ENCODE measurements at places on chromosomes 5 and 9.
A peak's percentile ranks its signal among the peaks of the same experiment; 100 is the strongest.

- peak; percentile 43 for DNase-seq
Measured at GRCh38 chr9:26789959-26790358, 102.6 kb downstream of the CAAP1 start.

- DNase-seq: no peak
Measured at GRCh38 chr9:16143310-16143709, 590.5 kb downstream of the CCDC171 start.

GRCh38 chr5:97847920-97848631, 665.0 kb upstream of the RIOK2 start:
- DNase-seq: no peak

DNA sequence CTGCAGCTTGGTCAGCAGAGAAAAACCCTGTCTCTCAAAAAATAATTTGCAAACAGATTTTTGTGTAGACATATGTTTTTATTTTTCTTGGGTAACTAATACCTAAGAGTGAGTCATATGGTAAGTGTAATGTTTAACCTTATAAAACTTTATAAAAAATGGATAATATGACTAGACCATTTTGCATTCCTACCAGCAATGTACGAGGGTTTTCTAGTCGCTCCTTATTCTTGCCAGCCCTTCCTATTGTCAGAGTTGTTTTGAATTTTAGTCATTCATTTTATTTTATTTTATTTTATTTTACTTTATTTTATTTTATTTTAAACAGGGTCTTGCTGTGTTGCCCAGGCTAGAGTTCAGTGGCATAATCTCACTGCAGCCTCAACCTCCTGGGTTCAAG, 37.8 kb downstream of the RABGAP1 start:
- DNase-seq: no peak

- peak; percentile 20 for DNase-seq
Measured at GRCh38 chr5:119578937-119579336, 50.4 kb upstream of the FAM170A start.

DNA sequence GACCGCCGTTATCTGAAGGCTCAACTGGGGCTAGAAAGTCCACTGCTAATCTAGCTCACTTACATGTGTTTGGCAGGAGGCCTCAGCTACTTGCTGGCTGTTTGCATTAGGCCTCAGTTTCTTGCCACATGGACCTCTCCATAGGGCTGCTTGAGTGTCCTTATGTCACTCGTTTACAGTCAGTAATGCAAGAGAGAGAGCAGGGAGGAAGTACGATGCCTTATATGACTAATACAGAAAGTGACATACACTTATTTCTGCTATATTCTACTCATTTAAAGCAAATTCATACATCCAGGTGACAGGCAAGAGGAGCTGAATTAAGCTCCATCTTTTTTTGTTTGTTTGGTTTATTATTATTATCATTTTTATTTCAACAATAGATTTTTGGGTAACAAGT, 179.6 kb downstream of the LURAP1L start:
- DNase-seq: no peak

DNA sequence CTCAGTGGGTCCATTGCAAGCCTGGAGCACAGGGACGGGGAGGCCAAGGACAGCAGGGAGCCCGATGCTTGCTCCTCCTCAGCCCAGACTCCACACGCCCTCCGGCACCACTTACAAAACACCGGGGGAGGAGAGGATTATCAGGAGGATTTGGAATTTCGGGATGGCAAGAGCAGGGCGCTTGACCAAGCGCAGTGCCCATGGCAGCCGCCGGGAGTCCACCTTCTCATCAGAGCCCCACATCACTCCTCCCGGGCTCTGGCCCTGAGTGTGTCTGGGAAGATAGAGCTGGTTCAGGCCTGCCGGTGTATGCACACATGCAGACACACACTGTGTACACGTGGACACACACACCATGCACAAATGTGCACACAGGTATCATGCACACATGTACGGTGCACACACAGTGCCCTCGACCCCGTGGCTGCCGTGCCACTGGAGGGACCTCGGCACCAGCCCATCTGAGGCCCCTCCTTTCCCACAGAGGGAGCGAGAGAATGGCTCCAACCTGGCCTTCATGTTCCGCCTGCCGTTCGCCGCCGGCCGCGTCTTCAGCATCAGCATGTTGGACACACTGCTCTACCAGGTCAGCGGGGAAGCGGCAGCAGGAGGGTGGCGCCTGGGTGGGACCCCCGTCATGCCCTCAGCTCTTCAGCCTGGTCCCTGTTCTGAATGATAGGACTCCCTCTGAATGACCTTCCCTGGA, 81.7 kb downstream of the KCNT1 start:
- no peak for DNase-seq

DNA sequence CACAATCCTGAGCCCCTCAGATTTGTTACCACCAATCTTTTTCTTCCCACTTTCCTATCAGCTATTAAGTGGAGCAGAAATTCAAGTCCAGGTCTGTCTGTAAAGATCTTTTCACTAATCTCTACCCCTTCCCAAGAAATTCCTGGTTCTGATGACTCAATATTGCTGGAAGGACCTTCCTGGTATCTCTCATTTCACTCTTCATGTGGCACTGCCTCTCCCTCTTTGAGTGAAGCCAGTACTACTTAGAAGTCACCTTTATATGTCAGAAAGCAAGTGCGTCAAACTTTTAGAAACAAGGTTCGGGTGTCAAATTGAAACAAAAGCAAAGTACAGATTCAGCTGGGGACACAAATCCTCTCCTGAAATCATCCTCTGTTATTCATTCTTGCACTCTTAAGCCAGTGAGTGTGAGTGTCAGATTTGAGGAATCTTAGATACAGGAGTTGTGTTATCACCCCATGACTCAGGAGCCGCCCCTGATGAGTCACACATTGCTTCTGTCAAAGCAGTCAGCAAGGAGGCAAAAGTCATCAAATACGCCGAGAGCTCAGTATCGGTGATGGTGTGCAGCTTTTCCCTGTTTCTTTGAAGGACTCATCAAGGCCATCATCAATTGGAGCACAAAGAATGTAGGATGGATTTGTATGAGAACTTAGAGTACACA, 313.0 kb downstream of the CETN3 start:
- DNase-seq: peak; percentile 65

- peak; percentile 90 for DNase-seq
Measured at GRCh38 chr9:136686794-136687711, at the start of gene AGPAT2. TSS of gene AGPAT2 (minus strand) at chr9:136687457. CDS start at chr9:136687357, 100 bp downstream.

- DNase-seq: no peak
Measured at GRCh38 chr9:134710901-134711300, 69.3 kb downstream of the COL5A1 start.

DNA sequence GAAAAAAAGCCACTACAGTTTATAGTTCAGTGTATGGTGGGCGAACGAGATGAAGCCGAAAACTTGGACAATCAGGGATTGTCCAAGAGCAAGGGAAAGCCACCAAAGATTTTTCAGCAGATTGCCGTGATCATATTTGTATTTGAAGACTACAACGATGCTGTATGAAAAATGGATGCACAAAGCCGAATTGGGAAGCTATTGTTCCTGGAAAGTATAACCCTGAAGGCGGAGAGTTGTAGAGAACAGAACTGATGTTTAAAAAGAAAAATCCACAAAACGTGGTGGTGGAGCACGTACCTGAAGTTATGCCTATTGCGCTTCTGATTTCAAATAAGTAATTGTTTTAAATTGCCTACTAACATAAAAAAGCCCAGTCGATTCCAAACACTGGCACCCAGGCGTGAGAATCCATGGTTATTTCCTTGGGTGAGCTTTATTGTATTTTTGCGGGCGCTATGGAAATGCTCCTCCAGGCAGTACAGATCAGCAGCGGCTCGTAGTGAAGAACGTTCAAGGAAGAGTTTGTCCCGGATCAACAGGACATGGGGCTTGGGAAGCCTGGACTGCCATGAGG, 772 bp upstream of the TARS1 start:
- peak; percentile 8 for DNase-seq

DNA sequence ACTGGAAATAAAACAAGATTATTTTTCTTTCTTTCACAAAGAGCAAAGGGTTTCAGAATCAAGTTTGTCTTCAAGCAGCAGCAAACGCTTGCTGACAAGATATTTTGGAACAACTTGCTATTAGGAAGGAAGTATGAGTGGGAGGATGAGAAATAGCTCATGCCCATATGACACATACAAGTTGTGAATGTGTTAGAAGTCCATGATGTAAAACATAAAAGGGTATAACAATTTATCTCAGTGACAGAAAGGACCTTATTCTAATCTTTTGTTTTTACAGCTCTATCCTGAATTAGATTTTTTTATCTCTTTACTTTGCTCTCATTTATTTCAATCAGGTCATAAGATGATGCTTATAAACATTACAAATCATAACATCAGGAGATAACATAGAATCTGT, 516.6 kb upstream of the MEF2C start:
- no peak for DNase-seq

DNA sequence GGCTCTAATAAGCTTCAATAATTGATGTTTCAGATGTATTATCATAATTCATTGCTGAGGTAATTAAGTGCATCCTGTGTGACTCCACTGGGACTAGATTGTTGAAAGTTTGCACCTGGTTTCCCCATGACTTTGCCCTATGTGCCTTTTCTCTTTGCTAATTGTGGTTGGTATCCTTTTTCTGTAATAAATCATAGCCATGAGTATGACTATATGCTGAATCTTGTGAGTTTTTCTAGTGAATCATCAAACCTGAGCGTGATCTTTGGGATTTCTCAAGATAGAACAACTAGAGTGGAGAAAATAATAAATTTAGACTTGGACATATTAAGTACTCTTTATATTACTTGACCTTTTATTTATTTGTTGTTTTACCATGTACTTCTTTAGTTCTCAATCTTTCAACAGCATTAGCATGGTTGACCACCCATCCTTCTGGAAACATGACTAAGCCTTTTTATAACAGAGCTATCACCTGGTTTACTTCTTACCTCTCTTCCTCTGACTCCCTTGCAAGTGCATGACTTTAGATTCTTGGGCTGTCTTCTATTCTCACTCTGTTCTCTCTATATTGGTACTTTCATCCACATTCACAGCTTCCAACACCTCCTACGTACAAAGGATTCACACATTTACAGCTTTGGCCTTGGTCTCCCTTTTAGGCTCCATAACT, 239.6 kb upstream of the TAS2R1 start:
- peak; percentile 12 for DNase-seq

DNA sequence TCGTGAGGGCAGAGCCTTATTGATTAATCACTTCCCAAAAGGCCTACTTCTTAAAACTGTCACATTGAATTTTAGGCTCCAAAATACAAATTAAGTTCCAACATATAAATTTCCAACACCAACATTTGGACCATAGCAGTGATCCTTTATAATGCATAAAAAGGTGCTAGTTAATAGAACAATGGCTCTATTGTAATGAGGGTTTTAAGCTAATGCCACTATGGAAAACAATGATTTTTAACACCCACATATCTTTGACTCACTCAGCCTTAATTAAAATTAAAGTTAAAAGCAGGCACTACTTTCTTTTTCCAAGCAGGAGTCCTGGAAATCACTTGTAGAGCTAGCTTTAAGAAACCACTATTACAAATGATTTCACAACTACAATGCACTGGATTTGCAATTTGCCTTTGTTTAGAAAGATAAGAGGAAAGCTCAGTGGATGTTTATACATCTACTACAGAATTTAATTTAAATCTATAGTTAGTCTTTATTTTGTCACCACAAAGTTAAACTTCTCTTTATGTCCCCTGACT, 41.8 kb downstream of the DPYSL3 start:
- no peak for DNase-seq

DNA sequence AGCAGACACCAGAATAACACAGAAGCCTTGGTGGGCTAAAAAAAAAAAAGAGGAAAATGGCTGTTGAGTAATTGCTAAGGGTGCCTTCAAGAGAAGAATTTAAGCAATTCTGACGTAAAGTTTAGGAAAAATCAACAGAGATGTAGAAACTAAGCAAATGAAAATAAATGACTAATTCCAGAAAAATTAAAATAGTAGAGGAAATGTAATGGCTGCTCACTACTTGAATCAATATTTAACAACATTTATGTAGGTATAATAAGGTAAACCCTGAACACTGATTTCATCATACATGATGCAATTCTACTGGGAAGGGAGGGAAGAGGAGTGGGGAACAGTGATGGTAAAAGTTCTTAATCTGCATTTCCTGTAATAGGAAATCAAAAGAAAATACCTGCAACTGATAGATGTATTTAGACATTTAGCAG, 41.4 kb downstream of the PUM3 start:
- DNase-seq: no peak

DNA sequence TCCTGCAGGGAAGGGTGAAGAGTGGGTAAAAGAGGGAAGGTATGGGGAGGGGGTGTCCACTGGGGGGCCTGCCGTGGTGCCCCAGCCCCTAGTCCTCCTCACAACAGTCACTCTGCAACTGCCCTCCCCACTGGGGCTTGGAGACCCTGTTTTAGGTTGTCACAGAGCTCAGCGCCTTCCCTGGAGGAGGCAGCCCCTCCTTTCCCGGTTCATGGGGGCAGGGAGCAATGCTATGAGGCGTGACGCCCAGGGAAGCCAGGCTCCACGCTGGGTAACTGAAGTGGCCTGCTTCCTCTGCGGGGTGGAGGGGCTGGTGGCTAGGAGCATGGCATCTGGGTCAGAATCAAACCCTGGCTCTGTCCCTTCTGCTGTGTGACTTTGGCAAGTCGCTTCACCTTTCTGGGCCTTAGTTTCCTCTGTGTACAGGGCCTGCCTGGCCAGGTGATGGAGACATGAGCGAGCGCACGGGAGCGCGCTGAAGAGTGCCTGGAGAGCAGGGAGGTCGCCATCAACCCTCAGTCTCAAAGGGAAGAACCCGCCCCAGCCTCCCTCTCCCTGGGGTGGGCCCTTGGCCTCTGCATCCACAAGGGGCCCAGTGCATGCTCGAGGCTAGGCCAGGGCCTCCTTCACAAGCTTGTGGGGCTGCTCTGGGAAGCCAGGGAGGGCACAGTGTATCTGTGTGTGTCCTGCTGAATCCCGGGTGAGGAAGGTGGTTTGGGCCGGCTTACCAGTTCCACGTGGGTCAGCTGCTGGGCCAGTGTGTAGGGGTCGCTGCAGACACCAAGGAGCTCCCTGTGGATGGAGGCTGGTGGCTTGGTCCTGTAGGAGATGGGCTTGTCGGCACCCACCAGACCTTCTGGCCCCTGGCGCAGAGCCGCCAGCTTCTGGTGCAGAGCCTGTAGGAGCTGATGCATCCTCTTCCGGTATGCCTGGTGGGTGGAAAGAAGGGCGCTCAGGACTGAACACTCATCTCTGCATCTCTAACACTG, 56.4 kb upstream of the RNF130 start:
- no peak for DNase-seq

- no peak for DNase-seq
Measured at GRCh38 chr5:33372721-33373472, 67.9 kb upstream of the TARS1 start.

DNA sequence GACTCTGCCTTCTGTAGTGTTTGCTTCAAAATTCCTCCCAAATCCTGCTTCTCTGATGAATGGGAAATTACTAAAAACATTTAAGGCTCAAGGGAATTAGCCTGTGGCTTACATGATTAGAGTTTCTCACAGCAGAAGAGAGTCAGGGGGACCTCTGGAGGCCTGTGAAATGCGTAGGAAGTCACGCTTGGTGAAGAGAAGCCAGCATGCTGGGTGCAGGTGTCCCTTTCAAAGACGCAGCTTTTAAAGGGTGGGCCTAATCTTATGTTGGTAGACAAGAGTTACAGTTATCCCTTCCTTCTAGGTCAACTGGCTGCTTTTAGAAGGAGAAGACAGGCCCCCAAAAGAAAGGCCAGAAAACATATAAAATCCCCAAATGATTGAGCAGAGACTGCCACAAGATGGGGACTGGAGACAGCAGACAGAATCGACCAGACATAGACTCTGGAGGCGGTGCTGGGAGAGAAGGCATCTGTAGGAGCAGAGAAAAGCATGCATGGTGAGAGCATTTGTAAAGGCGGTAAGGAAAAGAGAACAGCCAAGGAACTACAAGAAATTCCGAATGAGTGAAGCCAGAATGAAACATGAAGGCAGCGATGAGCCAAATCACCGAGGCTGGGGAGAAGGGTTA, 42.3 kb downstream of the B4GALT1 start:
- DNase-seq: no peak

GRCh38 chr9:14351221-14351836, 37.4 kb upstream of the NFIB start:
- no peak for DNase-seq

All from urothelium cell line (cell line).